CD4-positive, alpha-beta T cell treated with Interferon gamma for 1 hour (primary cell): ENCODE measurements at places on chromosomes 7 and 10.

GRCh38 chr10:104796823-104797222 is 155.7 kb downstream of the SORCS3 start:
- no peak for DNase-seq

GRCh38 chr10:129361676-129362376 is 105.2 kb upstream of the MGMT start:
- no peak for DNase-seq

- DNase-seq, result no peak
Observed at GRCh38 chr7:120919466-120919865, 31.1 kb upstream of the ING3 start.

DNA sequence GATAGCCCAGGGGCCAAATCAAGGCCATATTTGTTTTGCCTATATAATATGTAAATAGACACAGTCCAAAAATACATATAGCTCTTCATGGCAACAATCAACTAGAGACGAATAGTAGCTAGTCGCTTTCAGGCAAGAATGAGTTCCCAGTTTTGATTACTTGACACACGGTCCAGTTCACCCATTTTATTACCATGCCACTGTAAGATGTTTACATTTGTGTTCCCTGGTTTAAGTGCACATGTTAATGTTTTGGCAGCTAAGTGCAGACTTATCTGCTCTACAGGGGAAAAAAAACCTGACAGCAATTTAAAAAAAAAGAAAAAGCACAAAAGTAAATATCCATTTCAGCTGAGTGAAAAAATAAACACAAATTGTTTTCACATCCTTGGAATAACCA is 213.1 kb downstream of the TPK1 start:
- no peak for DNase-seq

DNA sequence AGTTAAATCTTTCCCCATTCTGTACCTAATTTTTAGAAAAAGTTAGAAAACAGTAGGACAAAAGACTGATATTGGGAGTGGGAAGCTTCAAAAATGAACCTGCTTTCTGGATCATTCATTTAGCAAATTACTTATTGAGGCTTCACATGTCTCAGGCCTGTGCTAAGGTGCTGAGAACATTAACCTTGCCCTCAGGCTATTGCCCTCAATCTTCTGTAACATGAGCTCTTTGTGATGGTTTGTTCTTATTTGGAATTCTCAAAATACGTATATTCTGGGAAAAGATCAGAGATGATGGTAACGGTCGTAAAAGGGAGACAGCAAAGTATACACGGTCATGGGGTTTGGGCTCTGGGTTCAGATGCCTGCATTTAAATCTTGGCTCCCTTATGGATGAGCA is 39.5 kb upstream of the PRKG1 start:
- DNase-seq, result no peak

- no peak for DNase-seq
Observed at GRCh38 chr7:73954181-73954580, 73.8 kb upstream of the ELN start.

GRCh38 chr7:153675131-153675530 is 377.1 kb upstream of the DPP6 start:
- no peak for DNase-seq
